ENCODE measurements at places on chromosomes 11 and 22.

GRCh38 chr11:35089666-35090065 is 49.3 kb upstream of the CD44 start:
- no peak for DNase-seq

DNA sequence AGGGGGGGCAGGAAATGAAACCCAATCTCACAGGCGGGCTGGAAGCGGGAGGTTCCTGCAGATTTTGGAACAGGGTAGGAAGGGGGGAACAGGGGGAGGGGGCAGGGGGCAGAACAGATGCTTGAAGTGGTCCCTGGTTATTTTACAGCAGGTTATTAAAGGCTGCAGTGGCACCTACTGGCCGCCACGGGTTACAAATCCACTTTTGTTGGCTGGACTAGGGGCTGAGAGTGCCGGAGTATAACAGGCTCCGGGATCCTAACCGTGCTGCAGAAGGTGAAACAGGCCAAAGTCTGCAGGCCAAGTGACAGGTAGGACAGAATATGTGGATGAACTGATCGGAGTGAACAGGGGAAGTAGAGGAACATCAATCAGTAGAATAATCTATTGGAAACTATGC is 2.5 kb downstream of the ROBO3 start:
- DNase-seq = no peak

DNA sequence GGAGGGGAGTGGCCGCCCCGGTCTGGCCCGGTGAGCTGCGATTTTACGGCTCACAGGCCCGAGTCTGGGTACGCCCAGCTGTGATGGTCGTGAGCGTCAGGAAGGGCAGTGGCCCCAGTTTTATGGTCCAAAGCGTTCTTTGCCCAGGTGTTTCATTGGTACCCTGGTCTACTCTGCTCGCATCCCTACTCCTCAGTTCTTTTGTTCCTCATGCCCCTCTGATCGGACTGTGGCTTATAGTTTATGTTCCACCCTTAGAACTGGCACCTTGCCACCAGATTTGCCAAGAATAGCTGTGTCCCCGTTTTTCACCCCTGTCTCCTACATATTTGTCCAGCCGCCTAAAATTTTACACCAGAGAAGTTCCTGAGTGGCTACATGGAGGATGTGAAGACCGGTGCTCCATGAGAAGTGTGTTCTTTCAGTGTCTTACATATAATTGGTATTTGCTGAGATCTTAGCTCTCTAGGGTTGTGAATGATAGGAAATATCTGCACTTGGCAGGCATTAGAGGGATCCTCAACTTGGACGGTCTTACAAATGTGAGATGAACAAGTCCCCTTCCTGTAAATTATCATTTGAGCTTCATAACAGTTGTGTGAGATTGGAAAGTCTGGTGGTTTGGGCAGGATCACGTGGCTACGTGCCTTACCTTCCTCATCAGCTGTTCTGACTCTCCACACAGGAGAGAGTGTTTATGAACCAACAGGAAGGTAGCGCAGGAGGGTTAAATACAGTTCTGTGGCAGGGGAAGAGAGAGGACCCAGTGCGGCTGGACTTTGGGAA is 1.1 kb downstream of the PANX1 start:
- DNase-seq = no peak

DNA sequence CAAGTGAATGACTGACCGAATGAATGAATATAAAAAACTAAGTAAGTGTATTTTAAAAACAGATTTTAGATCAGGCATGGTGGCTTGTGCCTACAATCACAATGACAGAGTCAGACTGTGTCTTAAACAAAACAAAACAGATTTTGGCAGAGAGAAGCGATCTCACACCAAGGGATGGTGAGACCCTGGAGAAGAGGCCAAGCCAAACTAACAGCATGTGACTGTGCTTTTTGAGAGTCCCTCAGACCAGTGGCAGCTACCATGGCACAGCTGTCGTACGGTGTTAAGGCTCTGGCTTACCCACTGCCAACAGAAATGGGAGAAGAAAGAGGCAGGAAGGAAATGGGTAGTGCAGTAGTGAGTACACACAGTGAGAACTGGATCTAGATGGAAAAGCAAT is 60.6 kb downstream of the SGSM3 start:
- DNase-seq = no peak

GRCh38 chr22:21104126-21104691 is 58.5 kb downstream of the LRRC74B start:
- DNase-seq = no peak

- DNase-seq = no peak
Measured at GRCh38 chr11:4543561-4543960, 1.4 kb upstream of the OR52M1 start.

- DNase-seq = no peak
Measured at GRCh38 chr11:12838463-12839123, 164.4 kb downstream of the TEAD1 start.

DNA sequence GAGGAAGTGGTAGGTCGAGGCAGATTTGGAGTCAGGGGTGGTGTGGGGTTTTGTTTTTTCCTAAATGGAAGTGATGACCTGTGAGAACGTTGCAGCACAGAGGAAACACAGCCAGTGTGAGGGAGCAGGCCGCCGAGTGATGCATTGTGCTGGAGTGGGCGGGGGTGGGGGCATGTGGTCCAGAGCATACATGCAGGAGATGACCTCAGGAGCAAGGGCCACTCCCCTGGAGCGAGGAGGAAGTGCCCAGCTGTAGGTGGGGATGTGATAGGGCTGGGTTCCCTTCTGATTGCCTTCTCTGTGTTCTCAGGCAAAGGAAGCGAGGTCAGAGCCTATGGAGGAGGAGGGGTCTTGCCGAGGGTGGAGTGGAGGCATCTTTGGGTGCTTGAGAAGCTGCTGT is 81.4 kb downstream of the PPP6R3 start:
- no peak for DNase-seq

DNA sequence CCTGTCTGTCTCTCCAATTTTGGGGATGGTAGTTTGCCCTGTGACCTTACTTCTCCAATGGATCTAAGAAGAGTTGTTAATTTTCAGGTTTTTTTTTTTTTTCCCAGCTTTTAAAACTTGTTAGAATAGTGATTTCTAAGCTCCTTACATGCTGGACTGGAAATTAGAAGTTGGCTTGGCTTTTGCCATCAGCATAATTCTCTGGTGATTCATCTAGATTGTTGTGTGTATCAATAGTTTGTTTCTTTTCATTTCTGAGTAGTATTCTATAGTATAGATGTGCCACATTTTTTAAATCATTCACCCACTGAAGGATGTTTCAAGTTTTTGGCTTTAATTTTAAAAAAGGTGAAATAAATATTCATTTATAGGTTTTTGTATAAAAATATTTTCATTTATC is 51.4 kb downstream of the ADAMTS15 start:
- no peak for DNase-seq

DNA sequence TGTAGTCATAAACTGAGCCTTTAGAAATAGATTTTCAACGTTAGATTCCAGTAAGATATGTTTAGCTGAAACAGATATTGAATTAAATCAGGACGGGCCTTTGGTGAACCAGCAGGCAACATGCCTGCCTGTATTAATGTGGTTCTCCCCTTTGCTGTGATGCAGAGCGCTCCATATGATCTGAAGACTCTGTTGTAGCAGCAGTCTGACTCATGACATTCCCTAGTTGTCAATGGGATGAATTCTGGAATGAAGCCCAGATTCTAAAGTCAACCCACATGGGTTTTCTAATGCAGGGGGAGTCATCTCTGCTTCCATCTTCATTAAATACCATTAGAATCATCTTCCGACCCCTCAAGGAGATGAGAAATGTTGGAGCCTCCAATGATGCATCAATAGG is 864.5 kb downstream of the NTM start:
- no peak for DNase-seq

DNA sequence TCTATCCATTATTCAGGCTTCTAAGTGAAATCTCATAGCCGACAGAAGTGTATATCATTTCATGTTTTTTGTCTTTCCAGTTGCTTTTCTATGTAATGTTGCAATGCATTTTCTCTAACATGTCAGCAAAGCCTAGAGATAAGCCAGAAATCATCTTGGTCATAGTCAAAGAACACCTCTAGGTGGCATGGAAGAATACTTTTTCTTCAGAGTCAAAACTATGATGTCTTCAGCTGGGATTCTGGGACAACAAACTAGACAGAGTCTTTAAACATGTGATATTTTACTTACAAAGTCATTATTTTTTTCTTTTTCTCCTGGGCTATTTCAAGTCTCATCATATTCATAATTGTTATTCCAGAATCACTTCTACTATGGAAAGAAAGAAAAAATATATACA is 4.4 kb downstream of the GAS2 start:
- DNase-seq = no peak

- no peak for DNase-seq
Measured at GRCh38 chr11:67413266-67413849, 2.1 kb upstream of the CARNS1 start.

- no peak for DNase-seq
Measured at GRCh38 chr11:133064152-133064877, 468.0 kb downstream of the OPCML start.

GRCh38 chr11:1675536-1676228 is 21.3 kb upstream of the KRTAP5-6 start:
- no peak for DNase-seq

- no peak for DNase-seq
Measured at GRCh38 chr11:73286240-73286810, 14.2 kb downstream of the P2RY6 start.

DNA sequence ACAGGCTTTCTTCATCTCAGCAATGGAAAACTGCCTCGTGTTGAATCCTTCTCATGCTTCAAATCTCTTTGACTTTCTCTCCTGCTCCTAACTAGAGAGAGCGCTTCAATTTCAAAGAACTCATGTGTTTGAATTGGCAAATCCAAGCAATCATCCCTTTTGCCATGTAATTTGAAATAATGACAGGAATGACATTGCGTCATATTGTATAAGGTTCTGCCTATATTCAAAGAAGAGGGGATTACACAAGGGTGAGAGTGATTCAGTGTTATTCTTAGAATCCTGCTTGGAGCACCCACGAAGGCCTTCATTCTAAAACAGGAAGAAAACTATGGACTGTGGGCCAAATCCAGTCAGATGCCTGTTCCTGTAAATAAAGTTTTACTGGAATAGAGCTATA is 720.6 kb downstream of the JRKL start:
- DNase-seq = no peak

- no peak for DNase-seq
Measured at GRCh38 chr11:94650756-94651155, 83.6 kb downstream of the PIWIL4 start.

- peak; percentile 90 for DNase-seq
Measured at GRCh38 chr11:95150956-95151684, 61.5 kb downstream of the ENDOD1 start.

GRCh38 chr11:132604431-132604830 is 927.9 kb downstream of the OPCML start:
- no peak for DNase-seq
